ENCODE measurements at places on chromosomes 5 and 9.

DNA sequence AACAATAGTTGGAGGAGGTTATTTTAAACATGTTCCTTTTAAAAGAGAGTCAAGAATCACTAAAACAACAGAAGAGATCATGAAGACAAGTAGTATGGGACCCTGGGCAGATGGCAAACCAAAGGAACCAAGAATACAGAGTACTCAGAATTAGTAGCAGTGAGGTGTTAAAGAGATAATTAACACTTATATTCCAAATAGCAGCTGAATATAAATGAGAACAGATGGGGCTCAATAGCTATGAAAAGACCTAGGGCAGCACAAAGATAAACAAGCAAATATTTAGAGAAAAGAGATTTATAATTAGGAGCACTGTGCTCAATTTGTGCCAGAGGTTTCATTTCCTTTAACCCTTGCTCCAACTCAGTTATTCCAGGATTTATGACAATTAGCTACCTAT lies 159.1 kb downstream of the FAM114A2 start:
- DNase-seq = peak; percentile 50

- DNase-seq = no peak
Measured at GRCh38 chr5:99706160-99706559, 777.4 kb upstream of the CHD1 start.

- DNase-seq = no peak
Measured at GRCh38 chr5:144971108-144971850, 800.6 kb downstream of the KCTD16 start.

- DNase-seq = no peak
Measured at GRCh38 chr5:158832096-158832685, 267.5 kb downstream of the EBF1 start.

GRCh38 chr9:86591472-86591871 lies 237.3 kb upstream of the TUT7 start:
- DNase-seq = no peak

DNA sequence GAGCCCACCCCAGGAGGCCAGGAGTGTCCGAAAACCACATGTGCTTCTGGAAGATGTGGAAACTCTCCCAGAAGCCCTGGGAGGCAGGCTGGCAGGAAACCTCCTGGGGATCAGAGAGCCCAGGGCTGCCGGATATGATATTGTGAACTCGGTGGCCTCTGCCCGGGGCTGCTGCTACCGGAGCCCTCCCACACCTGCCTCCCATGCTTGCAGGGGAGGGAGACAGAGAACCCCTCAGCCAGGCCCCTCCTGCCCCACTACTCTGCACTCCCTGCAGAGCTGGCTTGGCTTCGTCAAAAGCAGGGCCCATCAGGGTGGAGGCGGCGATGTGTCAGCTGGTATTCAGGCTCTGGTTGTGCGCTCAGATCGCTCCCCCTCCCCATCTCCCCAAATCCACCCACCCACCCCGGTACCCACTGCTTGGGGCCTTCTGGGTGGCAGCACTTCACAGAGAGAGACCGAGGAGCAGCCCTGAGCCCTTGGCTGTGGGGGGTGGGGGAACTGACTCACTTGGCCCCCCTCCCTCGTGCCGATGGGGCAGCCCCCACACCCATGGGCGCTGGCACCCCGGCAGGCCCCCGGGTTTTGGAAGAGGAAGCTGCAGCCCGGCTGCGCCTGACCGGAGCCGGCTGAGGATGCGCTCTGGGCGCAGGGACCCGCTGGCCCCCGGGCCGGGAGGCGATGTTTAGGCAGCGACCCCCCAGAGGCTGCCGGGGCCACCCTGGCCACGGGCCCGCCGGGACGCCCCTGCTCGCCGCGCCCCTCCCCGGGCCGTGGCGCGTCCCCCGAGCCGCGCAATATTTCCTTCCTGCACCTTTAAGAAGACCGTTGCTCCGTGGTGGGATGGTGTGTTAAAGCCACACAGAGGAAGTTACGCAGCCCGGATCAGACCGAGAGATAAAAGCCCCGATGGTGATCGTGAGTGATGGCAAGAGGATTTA lies 786 bp upstream of the NTNG2 start:
- DNase-seq = no peak

DNA sequence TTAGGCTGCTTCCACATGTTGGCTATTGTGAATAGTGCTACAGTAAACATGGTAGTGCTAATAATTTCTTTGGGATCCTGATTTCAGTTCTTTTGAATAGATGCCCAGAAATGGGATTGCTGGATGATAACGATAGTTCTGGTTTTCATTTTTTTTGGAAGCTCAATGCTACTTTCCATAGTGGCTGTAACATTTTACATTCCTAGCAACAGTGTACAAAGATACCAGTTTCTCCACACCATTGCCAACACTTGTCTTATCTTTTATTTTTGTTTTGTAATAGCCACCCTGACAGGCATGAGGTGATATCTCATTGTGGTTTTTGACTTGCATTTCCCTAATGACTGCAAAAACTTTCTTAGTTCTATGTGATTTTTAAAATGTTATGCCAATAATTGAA lies 68.8 kb upstream of the LRRC70 start:
- no peak for DNase-seq

DNA sequence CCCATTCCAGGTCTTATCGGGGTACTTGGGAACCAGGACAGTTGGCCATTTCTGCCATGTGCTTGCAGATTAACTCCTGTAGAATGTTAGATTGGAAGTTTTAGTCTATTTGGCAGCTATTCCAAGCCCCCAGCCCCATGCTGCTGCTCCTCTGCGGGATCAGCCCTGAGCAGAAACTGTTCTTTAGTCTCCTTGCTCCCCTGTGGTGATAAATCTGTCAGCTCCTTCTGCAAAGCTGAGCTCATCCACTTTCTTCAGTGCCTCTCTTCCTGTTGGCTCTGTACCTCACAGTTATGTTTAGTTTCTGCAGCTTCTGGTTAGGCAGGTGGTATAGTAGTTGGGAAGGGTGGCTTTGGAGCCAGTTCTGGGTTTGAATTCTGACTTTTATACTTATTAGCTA lies 170.4 kb downstream of the GRIA1 start:
- no peak for DNase-seq

DNA sequence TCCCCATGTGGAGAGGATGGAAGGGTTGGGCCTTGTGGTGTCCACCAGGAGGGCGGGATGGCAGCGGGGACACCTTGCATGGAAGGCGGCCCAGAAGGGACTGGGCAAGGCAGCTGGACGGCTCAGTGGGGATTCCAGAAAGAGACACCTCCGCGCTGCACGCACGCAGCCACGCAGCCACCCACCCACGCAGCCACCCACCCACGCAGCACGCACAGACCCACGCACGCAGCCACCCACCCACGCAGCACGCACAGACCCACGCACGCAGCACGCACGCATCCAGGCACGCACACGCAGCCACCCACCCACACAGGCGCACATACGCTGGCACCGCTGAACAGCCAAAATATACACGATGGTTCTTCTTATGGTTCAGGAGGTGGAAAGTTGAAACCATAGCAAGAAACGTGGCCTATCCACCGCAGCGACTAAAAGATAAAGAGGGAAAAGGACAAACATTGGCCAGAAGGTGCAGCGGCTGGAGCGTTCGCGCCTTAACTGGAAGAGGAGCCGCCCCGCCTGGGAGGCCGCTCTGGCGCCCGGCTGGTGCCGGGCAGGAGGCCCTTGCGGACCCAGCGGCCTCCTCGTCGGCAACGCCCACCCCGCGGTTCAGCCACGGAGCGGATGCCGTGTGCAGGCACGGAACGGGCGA lies 22.2 kb upstream of the EXOC3 start:
- no peak for DNase-seq

GRCh38 chr5:17154211-17154996 lies 63.0 kb upstream of the BASP1 start:
- DNase-seq = no peak

- DNase-seq = no peak
Measured at GRCh38 chr9:93096811-93097382, 880 bp downstream of the CARD19 start.

DNA sequence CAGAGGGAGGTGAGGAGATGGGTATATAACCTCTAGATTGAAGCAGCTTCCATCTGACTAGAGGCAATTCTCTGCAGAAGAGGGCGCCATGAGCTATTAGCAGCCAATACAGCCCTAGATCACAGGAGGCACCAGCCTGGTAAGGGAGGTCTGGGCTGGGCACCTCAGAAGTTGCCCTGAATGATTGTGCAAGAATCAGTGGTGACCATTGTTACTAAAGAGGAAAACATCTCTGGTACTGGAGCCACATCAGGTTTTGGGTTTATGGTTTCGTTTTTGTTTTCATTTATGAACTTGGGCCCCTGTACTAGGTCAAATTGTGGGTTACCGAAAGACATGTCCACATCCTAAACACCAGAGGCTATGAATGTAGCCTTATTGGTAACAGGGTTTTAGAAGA lies 342.0 kb downstream of the MLLT3 start:
- DNase-seq = no peak

Data from NCI-H774 (cell line).